ENCODE measurements at places on chromosomes 16 and 17. TPM values are rescaled to one million over a fixed set of nuclear protein-coding genes. Genes with fewer than 3 reads are reported as not detected.

FBXW10B gene
- total RNA-seq, result 1.1 TPM

RASD1 gene
- 28.4 TPM for total RNA-seq

MYH1 gene
- not detected for total RNA-seq

CACNG1 gene
- total RNA-seq, result not detected

FLOT2 gene
- total RNA-seq, result 110 TPM

NPIPA2 gene
- total RNA-seq, result 2.1 TPM

CCDC137 gene
- 16.9 TPM for total RNA-seq

CPD gene
- total RNA-seq, result 47.6 TPM

MAP3K14 gene
- 3.6 TPM for total RNA-seq

MEIOB gene
- total RNA-seq, result not detected

ZNF629 gene
- 50.9 TPM for total RNA-seq

Measured in cardiac muscle cell (in vitro differentiated cells and primary cell).